ENCODE measurements at places on chromosomes 5 and 9.

- DNase-seq = no peak
Observed at GRCh38 chr5:73895471-73895870, 269.5 kb downstream of the ARHGEF28 start.

DNA sequence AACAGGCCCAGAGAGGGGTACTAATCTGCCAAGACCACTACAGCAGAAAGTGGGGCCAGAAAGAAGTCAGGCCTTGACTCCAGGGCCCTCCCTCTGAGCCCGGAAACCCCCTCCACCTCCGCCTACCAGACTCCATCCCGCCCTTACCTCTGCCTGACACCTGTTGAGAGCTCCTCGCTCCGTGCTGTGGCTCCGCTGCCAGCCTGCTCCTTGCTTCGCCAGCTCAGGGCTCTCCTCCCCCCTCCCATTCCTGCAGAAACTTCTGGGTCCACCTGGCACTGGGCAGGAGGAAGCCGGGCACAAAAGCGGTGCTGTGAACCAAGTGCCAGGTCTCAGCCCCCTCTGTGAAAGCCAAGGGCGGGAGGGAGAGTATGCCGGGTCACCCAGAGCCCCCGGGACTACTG lies 6.4 kb upstream of the ST6GALNAC6 start:
- no peak for DNase-seq

DNA sequence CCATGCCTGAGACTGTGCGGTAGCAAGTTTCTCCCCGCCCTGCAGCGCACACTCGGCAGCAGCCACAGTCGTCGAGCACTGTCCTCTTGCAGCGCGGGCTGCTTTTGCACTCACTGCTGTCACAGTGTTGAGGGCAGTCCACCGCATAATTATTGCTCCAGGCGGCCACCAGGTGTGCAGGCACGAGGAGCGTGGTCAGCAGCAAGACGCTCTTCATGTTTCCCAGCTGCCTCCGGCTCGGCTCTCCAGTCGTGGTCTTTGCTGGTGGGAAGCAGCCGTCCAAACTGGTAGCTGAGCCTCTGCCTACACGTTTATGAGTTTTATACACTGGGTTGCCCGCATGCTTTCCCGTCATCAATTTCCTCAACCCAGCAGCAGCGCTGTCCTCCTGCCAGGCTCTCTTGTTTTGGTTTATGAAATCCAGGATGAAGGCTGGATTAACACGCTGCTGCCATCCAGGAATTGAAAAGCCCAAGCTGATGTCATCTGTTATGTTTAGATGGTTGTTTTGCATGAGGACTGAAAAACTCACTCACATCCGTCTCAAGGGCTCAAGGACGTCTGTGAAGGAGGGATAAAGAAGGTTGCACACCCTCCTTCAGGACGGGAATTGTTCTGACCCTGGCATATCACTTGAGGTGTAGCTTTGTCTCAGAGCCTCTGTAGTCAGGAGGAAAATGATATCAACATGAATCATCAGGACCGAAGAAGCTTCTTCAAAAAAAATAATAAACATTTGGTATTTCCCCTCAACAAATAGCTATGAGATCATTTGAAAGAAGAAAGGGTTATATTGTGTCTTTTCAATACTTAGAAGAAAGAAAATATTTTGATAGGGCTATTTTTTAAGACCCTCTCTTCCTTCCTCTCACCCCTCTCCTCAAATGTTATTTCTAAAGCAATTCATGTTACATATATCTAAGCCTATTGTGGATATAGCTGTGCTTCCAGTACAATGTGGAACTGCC lies at the start of gene ESM1:
TSS of gene ESM1 (minus strand) at position 293 of the 968 bp plus-strand sequence. CDS start at position 217, 76 bp downstream.
- DNase-seq = no peak

GRCh38 chr5:102888483-102888882 lies 133.4 kb downstream of the PAM start:
- DNase-seq = no peak

- DNase-seq = no peak
Observed at GRCh38 chr9:71446473-71447411, 321.6 kb downstream of the CEMIP2 start.

GRCh38 chr5:151284392-151284967 lies 19.1 kb downstream of the SLC36A3 start:
- DNase-seq = no peak

DNA sequence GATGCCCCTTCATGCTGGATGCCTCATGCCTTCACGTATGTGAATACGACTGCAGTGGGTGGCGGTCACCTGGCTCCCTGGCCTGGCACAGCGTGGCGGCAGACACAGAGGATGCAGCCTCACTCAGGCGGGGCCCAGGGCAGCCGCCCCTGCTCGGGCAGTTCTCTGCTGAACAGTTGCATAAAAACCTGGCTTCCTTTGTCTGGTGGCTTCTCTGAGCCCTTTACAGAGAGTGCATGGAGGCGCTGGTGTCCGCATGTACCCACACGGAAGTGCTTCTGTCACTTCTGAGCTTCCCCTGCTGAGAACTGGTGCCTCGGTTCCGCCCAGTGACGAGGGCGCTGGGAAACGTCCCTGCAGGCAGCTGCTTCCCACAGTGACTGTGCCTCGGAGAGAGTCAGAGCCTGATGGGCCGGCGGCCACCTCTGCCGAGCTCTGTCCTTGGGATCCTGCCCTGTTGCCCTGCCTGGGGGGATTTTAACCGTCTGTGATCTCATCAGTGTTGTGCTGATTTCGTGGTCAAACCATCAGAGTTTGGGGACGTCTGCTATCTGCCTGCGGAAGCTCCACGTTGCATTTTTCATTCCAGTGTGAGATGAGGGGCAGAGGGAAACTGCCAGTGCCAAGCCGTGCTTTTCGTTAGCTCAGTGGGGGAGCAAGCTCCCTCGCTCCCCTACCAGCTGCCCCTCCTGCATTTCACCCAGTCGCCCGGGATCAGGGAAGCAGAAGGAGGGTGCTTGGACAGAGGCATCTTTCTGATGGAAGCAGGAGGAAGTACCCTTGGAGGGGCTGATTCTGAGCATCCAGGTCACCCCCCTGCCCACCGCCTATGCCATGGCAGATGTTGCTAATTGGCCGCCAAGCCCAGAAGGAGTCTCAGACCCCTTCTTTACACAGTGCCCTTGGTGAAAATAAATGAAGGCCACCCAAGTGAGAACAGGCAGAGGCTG lies 153.0 kb upstream of the COL5A1 start:
- no peak for DNase-seq

DNA sequence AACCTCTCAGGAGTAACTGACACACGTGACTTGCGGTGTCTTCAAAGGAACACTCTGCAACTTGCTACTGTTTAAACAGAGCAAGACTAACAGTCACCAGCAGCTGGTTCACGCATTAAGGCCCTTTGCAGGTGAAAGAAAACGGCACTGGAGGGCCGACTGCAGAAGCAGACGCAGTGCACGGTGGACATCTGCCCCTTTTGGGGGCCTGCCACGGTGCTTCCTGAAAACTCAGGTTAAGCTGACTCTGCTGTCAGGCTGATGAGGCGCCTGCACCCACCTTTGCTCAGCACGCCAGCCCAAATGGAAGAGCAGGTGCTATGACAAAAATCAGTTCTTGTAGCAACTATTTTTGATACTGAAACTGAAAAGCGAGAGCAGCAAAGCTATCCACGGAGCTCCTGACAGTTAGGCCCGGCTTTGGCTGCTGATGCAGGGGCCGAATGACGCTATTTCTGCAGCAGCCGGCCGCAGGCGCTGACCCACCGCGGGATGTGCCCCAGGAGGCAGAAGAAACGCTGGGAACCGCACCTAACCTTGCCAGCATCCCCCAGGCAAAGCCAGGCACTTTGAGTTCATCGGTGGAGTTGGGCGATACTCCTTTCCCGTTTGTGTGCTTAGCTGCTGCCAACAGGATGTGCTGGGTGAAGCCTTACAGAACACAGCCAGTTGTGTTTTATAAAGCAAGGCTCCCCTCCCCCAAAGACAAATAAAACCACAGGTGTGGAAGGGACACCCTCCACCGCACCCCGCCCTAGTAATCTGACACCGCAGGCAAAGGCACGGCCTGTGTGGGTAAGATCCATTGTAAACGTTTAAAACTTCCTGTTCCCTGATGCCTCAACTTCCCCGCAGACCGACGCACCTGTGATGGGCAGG lies 21.1 kb upstream of the TERT start:
- DNase-seq = peak; percentile 96

DNA sequence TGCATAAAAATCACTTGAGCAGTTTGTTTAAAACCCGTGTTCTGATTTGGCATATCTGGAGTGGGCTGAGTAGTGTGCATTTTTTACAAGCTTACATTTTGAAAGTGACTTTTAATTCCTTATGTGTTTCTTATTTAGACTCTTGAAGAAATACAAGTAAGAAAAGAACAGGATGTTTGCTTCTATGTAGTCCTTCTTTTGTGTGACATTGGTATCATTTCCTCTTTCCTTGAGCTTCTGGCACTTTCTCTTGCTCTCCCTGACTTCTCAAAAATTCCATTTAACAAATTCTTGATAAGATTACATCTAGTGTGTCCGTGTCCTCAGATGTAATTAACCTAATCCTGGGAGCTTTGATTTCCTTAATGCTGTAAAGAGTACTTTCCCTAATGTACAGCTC lies 12.5 kb downstream of the GARNL3 start:
- DNase-seq = no peak

- DNase-seq = no peak
Observed at GRCh38 chr5:17828681-17829080, 194.4 kb downstream of the TAF11L14 start.

GRCh38 chr5:111752426-111752965 lies 4.5 kb downstream of the NREP start:
- DNase-seq = no peak

- DNase-seq = no peak
Observed at GRCh38 chr5:14900693-14901461, 29.3 kb upstream of the ANKH start.

- DNase-seq = no peak
Observed at GRCh38 chr9:2354856-2355696, 266.5 kb upstream of the VLDLR start.

DNA sequence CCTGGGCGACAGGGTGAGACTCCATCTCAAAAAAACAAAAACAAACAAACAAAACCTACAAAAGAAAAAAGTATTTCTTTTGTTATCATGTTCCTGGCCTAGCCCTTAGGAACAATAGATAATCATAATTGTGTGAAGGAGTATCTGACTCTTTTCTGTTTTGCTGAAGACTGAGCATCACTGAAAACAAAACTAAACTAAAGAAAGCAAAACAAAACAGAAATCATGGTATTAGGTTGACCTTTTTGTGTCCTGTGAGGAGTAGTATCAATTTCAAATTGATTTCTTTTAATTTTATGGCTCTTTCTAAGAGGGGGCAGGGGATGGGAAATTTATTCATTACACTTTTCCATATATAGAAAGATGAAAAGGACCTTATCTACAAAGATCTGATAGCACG lies 246.0 kb downstream of the YTHDC2 start:
- no peak for DNase-seq

- no peak for DNase-seq
Observed at GRCh38 chr5:75342836-75343235, 5.8 kb downstream of the HMGCR start.

DNA sequence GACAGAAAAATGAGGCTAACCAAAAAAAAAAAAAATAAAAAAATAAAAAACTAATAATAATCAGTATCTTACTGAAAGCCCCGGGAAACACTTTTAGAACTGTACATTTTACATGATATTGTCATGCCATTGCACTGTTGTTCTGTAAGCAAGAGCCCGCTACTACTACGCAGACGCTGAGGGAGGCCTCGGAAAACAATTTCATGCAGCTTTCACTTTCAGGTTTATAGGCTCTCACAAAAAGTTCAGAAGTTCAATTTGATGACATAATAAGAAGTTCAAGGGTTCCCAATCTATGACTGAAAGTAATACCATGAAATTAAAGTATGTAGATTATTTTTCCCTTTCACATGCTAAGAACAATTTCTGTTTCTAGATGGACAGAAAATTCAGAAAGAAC lies 318.3 kb upstream of the ITGA1 start:
- DNase-seq = no peak

GRCh38 chr5:111680737-111681413 lies 76.1 kb downstream of the NREP start:
- peak; percentile 9 for DNase-seq

GRCh38 chr5:104326966-104327365 lies 764.4 kb upstream of the NUDT12 start:
- DNase-seq = no peak

GRCh38 chr5:112382886-112383285 lies 36.2 kb downstream of the EPB41L4A start:
- DNase-seq = no peak

GRCh38 chr5:43193181-43193893 lies 1.3 kb downstream of the NIM1K start:
- no peak for DNase-seq

DNA sequence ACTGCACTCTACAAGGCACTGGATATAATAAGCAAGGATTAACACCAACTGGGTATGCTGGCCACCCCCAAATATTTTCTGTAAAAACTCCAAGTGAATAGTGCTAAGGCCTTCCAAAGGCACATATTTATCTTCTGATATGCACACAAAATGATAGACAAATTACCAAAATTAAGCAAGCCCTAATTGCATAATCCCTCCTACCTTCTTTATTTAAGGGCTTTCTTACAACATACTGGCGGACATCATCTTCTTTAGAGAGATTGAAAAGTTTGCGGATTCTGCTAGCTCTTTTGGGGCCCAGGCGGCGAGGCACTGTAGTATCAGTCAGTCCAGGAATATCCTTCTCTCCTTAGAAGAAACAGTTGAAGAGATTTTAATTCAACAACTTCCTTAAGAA lies 1.9 kb downstream of the RPS6 start:
- no peak for DNase-seq

DNA sequence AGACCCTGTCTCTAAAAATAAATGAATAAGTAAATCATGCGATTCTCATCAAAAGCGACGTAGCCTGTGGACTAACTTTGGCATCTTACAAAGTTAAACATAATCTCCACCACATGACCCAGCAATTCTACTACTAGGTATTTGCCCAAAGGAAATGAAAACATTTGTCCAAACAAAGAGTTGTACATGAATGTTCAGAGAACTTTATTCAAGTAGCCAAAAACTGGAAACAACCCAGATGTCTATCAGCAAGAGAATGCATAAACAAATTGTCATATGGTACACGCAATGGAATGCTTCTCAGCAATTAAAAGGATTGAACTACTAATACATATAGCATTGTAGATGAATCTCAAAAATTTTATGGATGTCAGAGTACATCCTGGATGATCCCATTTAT lies 82.6 kb downstream of the ADRB2 start:
- DNase-seq = no peak

- peak; percentile 39 for DNase-seq
Observed at GRCh38 chr9:72038890-72039410, 21.5 kb downstream of the C9orf57 start.

DNA sequence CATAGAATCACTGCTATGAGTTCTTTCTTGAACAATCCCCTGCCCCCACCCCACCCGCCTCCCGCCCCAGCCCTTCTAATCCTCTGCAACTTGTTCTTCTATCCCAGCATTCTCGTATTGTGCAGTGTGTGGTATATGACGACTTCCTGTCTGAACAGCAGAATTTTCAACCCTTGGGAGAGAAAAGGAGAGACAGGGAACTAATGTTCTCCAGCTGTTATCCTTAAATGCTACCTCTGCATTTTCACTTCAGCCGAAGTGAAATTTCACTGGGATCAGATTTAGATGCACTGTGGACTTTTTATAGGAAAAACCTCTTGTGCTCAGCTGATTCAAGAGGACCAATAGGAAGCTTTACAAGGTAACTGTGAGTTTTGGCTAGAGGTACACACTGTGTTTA lies 2.2 kb downstream of the FBXL7 start:
- no peak for DNase-seq

- no peak for DNase-seq
Observed at GRCh38 chr5:180646289-180646962, 3.0 kb downstream of the FLT4 start.

Data from NCI-H2107 (cell line).